RCC 7860 (cell line): ENCODE measurements at places on chromosomes 1 and 21.

DNA sequence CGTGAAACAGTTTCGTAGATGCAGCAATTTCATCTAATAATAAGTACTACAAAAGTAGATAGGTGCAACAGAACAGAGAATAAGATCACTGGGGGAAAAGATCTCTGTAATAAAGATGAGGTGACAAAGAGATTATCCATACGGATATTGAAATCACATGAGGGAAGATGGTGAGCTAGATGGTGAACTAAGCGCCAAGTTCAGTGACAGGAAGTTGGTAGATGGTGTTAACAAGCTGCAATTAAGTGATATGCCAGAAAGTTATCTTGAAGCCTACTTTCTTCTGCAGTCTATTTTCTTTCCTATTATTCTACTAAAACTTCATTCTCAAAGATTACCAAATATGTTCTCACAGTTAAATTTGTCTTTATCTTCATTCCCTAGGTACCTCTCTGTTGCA lies 7.1 kb downstream of the LRIF1 start:
- DNase-seq: no peak

GRCh38 chr1:94316183-94316582 lies 78.8 kb upstream of the ARHGAP29 start:
- peak; percentile 82 for DNase-seq

GRCh38 chr1:16727190-16728111 lies 12.9 kb upstream of the RNU1-4 start:
- peak; percentile 83 for DNase-seq

DNA sequence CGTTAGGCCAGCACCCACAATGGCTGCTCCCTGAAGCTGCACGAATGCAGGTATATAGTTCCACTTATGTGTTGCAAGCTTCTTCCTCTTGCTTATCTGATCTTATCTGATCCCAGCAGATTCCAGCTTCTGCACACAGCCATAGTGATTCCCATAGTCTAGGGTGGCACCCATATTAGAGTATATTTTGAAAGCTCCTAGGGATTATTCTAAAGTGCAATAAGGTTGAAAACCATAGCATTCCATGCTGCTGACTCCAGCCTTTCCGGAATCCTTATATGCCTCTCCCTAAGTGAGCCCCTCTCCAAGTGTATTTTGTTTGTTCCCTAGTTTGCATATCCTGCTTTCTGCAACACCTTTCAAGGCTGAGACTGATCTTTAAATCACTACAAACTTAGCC lies 432.0 kb downstream of the SETD4 start:
- no peak for DNase-seq

GRCh38 chr1:89911191-89911991 lies 83.5 kb upstream of the ZNF326 start:
- DNase-seq: no peak

GRCh38 chr21:42775123-42775522 lies 104.2 kb downstream of the WDR4 start:
- no peak for DNase-seq

GRCh38 chr1:160916666-160917065 lies 31.7 kb upstream of the ITLN1 start:
- no peak for DNase-seq

DNA sequence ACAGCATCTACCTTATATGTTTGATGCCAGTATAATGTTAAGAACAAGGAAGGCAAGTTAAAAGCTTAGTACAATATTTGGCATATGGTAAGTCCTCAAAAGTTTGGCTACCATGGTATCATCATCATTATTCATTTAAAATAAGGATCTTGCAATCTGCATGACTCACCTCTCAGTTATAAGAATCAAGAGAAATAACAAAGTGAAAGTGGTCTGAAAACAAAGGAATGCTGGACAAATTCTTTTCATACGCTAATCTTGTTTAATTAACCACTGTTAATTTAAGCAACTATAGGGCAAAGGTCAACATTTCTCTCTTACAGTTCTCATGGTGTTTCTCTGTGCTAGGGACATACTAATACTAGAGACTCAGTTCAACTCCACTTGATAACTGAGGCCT lies 13.0 kb upstream of the CLDN19 start:
- DNase-seq: no peak

DNA sequence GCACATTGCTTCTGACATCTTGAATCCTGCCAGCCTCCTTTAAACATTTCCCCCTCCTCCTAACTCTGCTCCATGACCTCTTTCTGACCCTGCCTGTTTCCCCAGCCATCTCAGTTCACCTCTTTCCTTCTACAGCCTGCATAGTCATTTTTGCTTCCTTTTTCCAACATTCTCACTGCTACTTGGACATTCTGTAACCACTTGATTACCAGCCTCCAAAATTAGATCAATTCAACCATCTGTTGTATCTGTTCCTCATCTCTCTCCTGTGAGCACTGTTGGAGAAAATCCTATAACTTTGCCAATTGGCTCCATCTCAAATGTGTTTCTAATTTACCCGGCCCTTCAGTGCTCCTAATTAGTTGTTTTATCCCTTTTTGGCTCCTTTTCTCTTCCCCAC lies 27.5 kb upstream of the GPR88 start:
- no peak for DNase-seq

DNA sequence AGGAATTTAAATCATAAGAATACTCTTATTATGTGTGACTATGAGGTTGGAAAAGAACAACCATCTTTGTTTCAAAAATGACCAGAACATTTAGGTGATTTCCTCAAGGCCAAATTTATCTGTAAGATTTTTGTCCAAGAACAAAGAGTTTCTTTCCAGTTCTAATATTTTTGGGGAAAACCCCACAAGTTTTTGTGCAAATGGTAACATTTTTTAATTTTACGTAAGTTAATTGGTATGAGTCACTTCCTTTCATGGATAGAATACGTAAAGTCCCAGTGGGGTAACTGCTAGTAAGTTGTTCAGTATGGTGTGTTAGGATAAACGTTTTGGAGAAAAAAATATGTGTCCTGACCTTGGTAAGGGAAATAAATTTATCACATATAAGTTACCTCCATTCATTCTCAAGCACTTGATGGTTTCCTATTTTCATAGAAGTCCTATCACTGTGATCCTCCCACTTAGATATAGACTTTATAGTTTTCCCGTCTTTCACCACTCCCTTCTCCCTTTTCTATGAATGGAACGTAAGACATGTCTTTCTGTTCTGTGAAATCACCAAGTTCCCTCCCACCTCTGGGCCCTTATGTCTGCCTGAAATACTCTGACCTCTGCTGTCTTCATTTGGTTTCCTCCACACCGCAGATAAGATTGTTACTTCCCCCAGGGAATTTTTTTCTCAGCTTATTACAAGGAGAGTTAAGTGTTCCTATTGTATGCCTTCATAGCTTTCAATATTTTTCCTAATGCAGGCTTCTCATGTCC lies 34.9 kb upstream of the TSNAX start:
- no peak for DNase-seq

GRCh38 chr1:230453377-230453776 lies 27.2 kb upstream of the PGBD5 start:
- DNase-seq: no peak

- no peak for DNase-seq
Observed at GRCh38 chr1:23187637-23188036, 19.0 kb upstream of the LUZP1 start.

DNA sequence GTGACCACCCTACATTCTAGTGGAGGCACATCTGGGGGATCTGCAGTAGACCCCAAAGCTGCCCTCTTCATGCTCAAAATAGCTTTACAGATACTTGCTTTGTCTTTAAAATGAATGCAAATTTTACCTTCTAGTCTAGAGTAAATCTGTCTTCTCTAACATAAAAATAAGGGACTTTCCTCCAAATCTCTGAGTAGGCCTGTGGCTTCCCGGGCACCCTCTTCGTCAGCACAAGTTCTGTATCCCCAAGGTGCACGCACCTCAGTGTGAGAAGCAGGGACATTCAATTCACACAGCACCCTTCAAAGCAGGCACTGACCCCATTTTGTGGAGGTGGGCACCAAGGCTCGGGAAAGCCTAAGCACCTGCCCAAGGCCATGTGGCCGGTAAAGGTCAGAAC lies 19.0 kb downstream of the MEF2D start:
- no peak for DNase-seq

DNA sequence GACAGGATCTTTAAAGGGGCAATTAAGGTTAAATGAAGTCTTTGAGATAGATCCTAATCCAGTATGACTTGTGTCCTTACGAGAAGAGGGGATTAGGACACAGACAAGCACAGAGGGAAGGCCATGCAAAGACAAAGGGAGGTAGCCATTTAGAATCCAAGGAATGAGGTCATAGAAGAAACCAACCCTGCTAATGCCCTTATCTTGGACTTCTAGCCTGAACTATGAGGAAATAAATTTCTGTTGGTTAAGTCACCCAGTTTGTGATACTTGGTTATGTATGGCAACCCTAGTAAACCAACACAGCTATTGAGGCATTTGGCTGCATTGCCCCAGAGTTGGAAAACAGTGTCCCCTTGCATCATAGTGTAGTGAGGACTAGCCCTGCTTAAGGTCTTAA lies 121.3 kb downstream of the MAST2 start:
- peak; percentile 13 for DNase-seq

DNA sequence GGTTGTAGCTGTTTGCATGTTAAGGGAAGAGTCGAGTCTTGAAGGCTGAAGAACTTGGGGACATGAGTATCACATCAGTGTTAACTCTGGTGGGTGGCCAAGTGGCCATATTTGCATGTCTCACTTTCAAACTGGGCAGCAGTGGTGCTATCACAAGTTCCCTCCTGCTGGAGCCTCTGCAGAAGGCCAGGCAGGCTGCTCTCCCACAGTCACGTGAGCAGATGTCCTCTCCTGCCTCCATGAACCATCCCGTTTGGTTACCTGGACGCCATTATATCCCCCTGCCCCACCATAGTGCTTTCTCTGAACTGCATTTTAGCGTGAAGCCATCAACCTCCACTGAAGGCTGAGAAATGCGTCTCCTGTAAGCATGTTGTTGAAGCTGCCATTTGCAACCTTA lies 205.1 kb upstream of the LMO4 start:
- no peak for DNase-seq

DNA sequence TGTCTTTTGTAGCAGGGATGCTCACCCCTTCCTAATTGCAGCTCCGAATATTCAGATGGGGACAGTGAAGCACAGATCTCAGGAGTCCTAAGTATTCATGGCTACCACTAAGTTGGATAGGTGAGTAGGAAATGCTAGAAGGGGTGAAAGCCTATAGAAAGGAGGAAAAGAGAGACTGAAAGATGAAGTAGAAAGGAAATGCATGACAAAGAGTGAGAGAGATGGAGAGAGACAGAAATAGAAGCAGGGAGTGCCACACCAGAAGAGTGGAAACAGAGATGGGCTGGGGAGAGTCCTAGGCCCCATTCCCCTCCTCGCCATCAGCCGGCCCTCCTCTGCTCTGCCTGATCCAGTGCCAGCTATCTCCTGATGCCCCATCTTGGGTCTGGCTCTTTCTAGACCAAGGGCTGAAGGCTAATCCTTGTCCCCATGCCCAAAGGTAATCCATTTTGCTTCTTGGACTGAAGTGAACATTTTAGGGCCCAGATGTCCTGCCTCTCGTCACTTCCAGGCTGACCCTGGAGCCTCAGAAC lies 2.0 kb downstream of the PEA15 start:
- DNase-seq: no peak

DNA sequence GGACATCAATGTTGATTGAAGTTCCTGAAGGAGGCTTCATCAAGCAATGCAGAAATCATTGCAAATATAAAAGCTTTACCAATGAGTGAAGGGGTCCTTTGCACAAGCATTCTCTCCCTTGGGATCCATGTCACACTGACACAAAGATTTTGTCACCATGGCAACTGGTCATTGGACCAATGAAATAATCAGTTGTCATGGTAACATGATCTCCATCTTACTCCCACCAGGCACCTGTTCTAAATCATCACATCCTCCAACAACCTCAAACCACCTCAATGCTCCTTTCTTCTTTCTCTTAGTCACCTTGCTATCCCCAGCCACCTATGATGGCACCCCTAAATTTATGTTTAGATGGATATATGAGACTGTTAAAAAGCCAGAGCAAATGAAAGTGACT lies 13.5 kb upstream of the FOXJ3 start:
- DNase-seq: no peak

DNA sequence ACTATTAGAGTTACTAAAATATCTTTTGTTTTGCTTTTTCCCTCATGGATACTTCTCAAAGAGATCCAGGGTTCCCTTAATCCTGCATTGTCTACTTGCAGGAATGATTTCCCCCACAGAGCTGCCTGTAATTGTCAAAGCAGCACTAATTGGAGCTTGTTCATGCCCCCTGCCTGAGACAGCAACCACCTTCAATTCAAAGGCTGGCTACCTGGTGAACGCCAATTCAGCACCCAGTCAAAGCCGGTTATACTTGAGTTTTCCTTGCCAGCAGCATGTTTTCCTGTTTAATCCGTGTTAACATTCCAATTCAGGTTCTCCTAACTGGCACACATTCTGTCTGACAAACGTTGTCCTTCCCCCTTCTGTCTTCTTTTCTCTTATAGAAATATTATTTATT lies 382.9 kb downstream of the NTNG1 start:
- no peak for DNase-seq

- DNase-seq: no peak
Observed at GRCh38 chr21:38175306-38175705, 81.5 kb upstream of the KCNJ15 start.

DNA sequence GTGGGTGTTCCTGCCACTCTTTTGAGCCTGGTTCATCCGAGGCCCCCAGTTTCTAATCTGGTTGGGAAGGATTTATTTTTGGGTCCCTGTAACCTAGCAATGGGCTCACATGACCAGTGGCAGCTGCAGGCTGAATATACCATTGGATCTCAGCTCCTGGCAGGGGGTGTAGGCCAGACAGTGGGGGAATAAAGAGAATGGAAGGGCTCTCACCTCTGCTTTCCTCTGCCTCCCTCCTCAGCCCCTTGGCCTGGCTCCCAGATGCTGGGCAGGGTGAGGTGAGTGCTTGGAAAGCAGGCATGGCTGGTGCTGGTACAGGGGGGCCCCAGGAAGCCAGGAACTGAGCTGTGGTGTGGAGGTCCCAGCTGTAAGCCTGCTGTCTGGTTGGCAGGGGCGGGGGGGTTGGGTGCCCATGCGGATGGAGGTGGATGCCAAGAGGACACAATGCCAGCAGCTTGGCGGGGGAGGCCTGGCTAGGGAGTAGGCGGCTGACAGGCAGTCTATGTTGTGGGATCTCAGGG lies 3.6 kb upstream of the GPR61 start:
- no peak for DNase-seq
